ENCODE measurements at places on chromosomes 5 and 9.

- no peak for DNase-seq
Measured at GRCh38 chr5:134581241-134581981, 51.2 kb downstream of the SAR1B start.

DNA sequence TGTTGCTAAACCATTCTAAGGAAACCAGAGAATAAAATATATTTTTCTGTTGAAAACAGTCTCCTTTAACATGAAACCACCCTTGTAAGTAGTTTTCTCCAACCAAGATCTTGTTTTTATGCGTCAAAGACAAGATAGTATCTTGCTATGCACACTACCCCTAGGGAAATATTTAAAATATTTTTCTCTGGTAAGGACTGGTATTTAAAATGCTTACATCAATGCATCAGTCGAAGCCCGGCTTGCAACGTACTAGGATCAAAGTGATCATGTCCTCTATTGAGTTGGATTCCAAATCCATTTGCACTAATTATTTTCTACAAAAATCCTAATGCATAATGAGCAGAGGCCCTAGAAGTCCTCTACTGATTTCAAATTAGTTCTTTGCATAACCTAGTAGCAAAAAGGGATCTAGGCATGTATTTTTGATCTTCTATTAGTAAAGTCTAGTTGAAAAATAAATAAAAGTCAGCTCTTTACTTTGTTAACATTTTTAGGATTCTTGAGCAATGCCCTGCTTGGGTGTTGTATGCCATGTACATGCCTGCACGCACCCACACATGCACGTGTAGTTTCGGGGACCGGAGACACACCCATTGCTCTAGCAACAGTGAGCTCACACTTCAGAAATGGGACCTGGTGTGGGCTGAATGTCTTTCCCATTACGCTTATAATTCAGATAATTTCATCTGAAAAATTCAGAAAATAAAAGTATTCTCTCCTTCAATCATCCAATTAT is 165.0 kb upstream of the GPR151 start:
- DNase-seq, result peak; percentile 47

- DNase-seq, result no peak
Measured at GRCh38 chr9:129281506-129282145, 103.6 kb upstream of the IER5L start.

DNA sequence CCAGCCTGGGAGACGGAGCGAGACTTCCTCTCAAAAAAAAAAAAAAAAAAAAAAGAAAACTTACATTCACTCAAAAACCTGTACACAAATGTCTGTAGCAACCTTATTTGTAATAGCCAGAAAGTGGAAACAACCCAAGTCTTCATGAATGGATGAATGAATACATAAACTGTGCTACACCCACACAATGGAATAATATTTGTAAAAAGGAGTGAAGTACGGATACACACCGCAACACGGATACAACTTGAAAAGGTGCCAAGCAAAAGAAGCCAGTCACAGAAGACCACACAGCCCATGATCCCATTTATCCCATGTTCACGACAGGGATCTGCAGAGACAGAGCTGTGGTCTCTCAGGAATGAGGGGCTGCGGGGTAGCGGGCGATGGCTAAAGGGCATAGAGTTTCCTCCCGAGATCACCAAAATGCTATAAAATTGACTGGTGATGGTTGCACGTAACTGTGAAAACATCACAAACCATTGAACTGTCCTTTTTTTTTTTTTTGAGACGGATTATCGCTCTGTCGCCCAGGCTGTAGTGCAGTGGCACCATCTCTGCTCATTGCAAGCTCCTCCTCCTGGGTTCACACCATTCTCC is 76.2 kb upstream of the COL5A1 start:
- DNase-seq, result no peak
